Activated T-cell treated with anti-CD3 and anti-CD28 coated beads, Interleukin-2, amount 50 U/mL, for 72 hours (primary cell): ENCODE measurements at places on chromosomes 3 and 15.

DNA sequence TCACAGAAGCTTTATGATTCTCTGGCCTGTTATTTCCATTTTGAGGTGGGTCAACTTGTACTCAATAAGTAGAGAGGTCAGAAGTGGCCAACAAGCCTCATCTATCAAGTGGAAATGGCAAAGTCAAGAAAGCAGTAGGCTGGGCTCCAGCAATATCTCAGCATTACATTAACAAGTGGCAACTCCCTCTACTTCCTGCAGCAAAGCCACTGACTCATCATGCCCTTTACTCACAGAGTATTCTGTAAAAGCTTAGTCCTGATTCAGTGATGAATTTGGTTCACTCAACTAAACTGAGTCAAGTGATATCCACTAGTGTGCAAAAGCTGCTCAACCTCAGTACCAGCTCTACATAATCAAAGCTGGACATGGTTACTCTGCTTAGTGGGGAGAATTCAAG lies 954.6 kb downstream of the EPHA3 start:
- H3K27ac ChIP-seq = no peak overlapping the region
- H3K4me3 ChIP-seq = no peak overlapping the region
- no peak for DNase-seq
- no peaks in the 10 kb centered on the region for H3K4me1 ChIP-seq

- no peak overlapping the region for H3K4me3 ChIP-seq
- H3K27me3 ChIP-seq = peaks cover 19% of the 10 kb centered on the region
- no peaks in the 10 kb centered on the region for H3K4me1 ChIP-seq
- H3K36me3 ChIP-seq = peaks cover 4% of the 10 kb centered on the region
- no peak for DNase-seq
- H3K27ac ChIP-seq = no peak overlapping the region
These were observed 8.1 kb upstream of the OR5K1 start for GRCh38 chr3:98454929-98455328.

- no peak overlapping the region for H3K4me3 ChIP-seq
- peaks cover 1% of the 10 kb centered on the region for H3K27me3 ChIP-seq
- no peak for DNase-seq
- no peak overlapping the region for H3K27ac ChIP-seq
These were observed 484.4 kb upstream of the TPRG1 start for GRCh38 chr3:188687389-188687788.

DNA sequence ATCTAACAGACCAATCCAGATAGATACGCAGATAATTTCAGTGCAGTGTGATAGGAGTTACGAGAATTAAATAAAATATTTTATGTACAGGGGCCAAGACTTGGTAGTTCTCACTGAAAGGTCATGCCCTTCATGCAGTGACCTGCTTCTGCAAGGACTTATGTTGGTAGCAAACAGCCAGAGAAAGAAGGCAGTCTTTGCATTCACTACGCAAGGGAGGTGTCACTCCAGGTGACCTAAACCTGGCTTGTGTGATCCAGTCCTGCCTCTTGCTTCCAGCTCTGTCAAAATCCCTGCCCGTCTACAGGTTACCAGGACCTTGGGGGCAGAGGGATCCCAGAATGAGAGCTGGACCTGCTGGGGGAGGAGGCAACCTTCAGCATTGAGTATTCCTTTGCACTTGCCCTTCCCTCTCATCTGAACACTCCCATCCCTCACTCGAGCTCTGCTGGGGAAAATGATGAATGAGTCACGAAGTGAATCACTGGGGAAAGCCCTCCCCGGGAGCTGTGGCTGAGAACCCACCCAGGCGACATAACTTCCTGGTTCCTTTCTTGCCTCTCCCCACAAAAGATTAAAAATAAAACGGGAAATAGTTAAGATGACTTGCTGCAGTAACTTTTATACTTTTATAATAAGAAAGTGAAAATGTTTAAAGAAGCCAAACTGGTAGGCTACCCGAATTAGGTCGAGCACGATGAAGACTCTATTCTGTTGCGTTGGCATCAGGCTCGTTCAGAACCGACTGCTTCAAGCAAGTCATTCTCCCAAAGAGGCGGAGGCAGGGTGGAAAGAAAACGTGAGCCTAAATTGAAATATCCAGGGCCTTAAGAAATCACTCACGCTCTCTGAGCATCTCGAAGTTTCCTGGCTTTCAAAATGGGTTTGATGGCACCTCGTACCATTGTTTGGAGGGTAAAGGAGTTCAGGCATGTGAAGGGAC lies 216.1 kb downstream of the SLCO3A1 start:
- peaks cover 43% of the 10 kb centered on the region for H3K4me1 ChIP-seq
- peak overlapping the region; percentile 17 for H3K27ac ChIP-seq
- peak overlapping the region; percentile 70 for H3K4me3 ChIP-seq
- H3K27me3 ChIP-seq = no peaks in the 10 kb centered on the region
- no peaks in the 10 kb centered on the region for H3K36me3 ChIP-seq
- DNase-seq = peak; percentile 58

- H3K27me3 ChIP-seq = no peaks in the 10 kb centered on the region
- no peaks in the 10 kb centered on the region for H3K4me1 ChIP-seq
- no peaks in the 10 kb centered on the region for H3K36me3 ChIP-seq
- no peak overlapping the region for H3K4me3 ChIP-seq
- DNase-seq = no peak
These were observed 208.7 kb upstream of the CDIN1 start for GRCh38 chr15:36370731-36371112.

GRCh38 chr3:113005611-113006010 lies 14.8 kb downstream of the GTPBP8 start:
- peaks cover 83% of the 10 kb centered on the region for H3K4me1 ChIP-seq
- H3K27me3 ChIP-seq = no peaks in the 10 kb centered on the region
- H3K27ac ChIP-seq = peak overlapping the region; percentile 96
- DNase-seq = no peak
- H3K4me3 ChIP-seq = peak overlapping the region; percentile 91
- peaks cover 52% of the 10 kb centered on the region for H3K36me3 ChIP-seq

DNA sequence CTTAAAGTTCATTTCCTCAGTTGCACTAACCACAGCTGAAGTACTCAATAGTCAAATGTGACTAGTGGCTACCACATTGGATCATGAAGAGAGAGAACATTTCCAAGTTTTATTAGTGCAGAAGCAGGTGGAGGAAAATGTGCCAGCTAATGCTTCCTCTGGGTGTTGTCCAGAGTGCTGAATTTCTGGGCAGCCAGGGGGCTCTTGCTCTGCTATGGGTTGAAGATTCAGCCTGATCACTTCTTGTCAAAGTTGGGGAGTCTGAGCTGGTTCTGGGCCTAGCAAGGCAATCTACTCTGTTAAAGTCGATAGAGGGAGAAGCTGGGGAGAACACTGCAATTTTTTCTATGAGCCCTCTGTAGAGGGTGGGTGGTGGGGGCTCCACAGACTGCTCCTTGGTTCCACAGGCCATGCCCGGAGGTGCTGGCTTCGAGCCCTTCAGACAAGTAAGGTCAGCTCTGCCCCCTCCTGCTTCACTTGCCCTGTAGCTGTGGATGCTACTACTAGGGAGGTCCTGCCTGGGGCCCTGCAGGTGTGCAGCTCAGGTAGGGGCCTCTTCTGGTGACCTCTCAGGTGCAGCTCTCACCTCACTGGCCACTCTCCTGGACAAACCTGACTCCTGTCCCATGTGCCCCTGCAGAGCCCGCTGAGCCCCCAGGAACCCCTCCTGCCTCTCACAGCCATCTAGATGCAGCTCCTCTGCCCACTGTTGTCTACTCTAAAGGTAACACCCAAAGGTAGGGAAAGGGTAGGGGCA lies 8.2 kb downstream of the ALG3 start:
- H3K36me3 ChIP-seq = peaks cover 9% of the 10 kb centered on the region
- DNase-seq = no peak
- no peaks in the 10 kb centered on the region for H3K27me3 ChIP-seq
- no peak overlapping the region for H3K27ac ChIP-seq

- no peak for DNase-seq
- H3K27me3 ChIP-seq = peaks cover 17% of the 10 kb centered on the region
- H3K4me1 ChIP-seq = no peaks in the 10 kb centered on the region
- peaks cover 2% of the 10 kb centered on the region for H3K36me3 ChIP-seq
- H3K4me3 ChIP-seq = no peak overlapping the region
These were observed 87.0 kb upstream of the NECTIN3 start for GRCh38 chr3:110984456-110985250.

DNA sequence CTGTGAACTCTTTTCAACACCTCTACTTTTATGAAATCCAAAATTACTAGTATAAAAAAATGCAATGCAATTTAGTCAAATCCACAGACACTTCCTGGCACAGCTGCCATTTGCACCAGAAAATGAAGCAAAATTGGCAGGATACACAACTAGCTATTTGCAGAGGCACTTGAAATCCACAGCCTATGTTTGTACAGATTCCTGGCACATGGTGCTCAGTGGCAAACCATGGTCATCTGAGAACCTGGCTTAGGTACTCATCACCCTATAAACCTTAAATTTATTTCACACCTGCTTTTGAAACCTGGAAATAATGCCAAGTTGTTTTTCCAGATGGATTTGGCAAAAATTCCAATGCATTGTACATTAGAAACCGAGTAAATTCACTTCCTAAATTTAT lies 20.2 kb upstream of the PPM1L start:
- no peak overlapping the region for H3K4me3 ChIP-seq
- H3K4me1 ChIP-seq = no peaks in the 10 kb centered on the region
- no peak overlapping the region for H3K27ac ChIP-seq

DNA sequence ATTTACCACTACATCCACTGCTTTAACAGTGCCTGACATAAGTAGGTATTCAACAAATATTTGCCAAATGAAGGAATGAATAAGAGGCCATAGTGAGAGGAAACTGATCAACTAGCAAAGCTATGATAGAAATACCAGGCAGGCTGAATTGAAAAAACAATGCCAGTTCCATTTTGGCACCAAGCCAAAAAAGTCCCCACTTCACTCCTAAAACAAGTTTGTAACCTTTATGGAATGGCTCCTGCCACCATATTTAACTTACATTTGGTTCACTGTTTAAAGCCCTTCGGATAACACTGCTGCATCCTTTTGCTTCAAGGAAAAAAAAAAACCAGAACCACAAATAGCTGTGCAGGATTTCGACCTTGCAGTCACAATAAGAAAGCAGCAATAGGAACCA lies 166.1 kb downstream of the FRMD5 start:
- H3K27ac ChIP-seq = no peak overlapping the region
- no peaks in the 10 kb centered on the region for H3K36me3 ChIP-seq
- peaks cover 38% of the 10 kb centered on the region for H3K27me3 ChIP-seq
- H3K4me3 ChIP-seq = no peak overlapping the region
- no peak for DNase-seq

GRCh38 chr3:41357271-41357670 lies 158.0 kb downstream of the CTNNB1 start:
- H3K27me3 ChIP-seq = peaks cover 5% of the 10 kb centered on the region
- H3K27ac ChIP-seq = no peak overlapping the region
- no peaks in the 10 kb centered on the region for H3K36me3 ChIP-seq
- no peaks in the 10 kb centered on the region for H3K4me1 ChIP-seq
- DNase-seq = no peak
- H3K4me3 ChIP-seq = no peak overlapping the region

DNA sequence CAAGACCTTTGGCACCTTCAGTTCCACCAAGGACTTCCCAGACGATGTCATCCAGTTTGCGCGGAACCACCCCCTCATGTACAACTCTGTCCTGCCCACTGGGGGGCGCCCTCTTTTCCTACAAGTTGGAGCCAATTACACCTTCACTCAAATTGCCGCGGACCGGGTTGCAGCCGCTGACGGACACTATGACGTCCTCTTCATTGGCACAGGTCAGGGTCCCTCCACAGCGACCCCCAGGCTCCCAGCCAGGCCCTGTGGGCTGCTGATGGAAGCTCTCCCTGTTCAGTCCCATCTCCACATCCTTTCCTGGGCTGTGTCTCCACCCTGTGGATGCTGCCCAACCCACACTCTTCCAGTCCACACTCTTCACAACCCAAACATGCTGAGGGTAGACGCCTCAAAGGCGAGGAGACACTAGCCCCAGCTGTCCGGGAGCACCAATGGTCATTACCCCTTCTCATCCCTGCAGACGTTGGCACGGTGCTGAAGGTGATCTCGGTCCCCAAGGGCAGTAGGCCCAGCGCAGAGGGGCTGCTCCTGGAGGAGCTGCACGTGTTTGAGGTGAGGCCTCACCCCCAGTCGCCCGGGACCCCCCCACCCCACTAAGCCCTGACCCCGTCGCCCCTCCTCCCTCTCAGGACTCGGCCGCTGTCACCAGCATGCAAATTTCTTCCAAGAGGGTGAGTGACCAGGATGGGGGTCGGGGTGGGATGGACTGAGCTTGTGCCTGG lies 4.3 kb upstream of the LSMEM2 start:
- H3K27ac ChIP-seq = no peak overlapping the region
- peaks cover 39% of the 10 kb centered on the region for H3K27me3 ChIP-seq
- H3K36me3 ChIP-seq = peaks cover 1% of the 10 kb centered on the region
- H3K4me1 ChIP-seq = peaks cover 41% of the 10 kb centered on the region
- DNase-seq = peak; percentile 81
- peak overlapping the region; percentile 87 for H3K4me3 ChIP-seq

- H3K27ac ChIP-seq = no peak overlapping the region
- H3K4me1 ChIP-seq = no peaks in the 10 kb centered on the region
- no peaks in the 10 kb centered on the region for H3K36me3 ChIP-seq
- no peak for DNase-seq
These were observed 10.9 kb upstream of the GJD2 start for GRCh38 chr15:34765741-34766140.

- no peak overlapping the region for H3K27ac ChIP-seq
- H3K36me3 ChIP-seq = no peaks in the 10 kb centered on the region
- DNase-seq = no peak
- no peak overlapping the region for H3K4me3 ChIP-seq
These were observed 189.0 kb downstream of the VGLL3 start for GRCh38 chr3:86801921-86802320.

GRCh38 chr3:127729556-127730056 lies 56.9 kb downstream of the ABTB1 start:
- H3K4me1 ChIP-seq = peaks cover under 1% of the 10 kb centered on the region
- H3K27ac ChIP-seq = no peak overlapping the region
- no peak for DNase-seq
- H3K27me3 ChIP-seq = peaks cover 4% of the 10 kb centered on the region

DNA sequence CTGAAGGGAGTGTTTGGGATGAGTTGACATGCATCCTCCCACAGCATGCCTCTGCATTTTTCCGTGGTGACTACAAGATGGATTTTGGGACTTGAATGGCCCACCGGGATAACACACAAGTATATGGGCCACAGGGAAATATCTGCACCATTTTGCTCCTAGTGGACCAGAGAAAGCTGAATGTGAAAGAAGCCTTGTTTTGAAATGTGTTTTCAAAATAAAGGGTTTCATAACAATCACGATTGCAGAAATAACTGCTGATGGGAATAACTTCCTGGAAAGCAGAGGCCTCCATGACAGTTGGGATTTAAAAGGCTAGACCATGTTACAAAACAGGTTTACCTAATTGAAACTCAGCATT lies 77.5 kb upstream of the PRR23C start:
- DNase-seq = no peak
- no peak overlapping the region for H3K4me3 ChIP-seq
- H3K27me3 ChIP-seq = no peaks in the 10 kb centered on the region
- H3K36me3 ChIP-seq = no peaks in the 10 kb centered on the region
- no peak overlapping the region for H3K27ac ChIP-seq
- no peaks in the 10 kb centered on the region for H3K4me1 ChIP-seq

GRCh38 chr3:16885593-16886302 lies 993 bp downstream of the PLCL2 start:
- H3K4me1 ChIP-seq = peaks cover 44% of the 10 kb centered on the region
- no peaks in the 10 kb centered on the region for H3K27me3 ChIP-seq
- H3K4me3 ChIP-seq = peak overlapping the region; percentile 93
- peaks cover 6% of the 10 kb centered on the region for H3K36me3 ChIP-seq

GRCh38 chr15:45097466-45097865 lies 16.5 kb downstream of the DUOX2 start:
- no peaks in the 10 kb centered on the region for H3K36me3 ChIP-seq
- no peak overlapping the region for H3K27ac ChIP-seq
- no peak overlapping the region for H3K4me3 ChIP-seq
- H3K27me3 ChIP-seq = no peaks in the 10 kb centered on the region
- H3K4me1 ChIP-seq = no peaks in the 10 kb centered on the region
